ENCODE measurements at places on chromosomes 5 and 9.

- DNase-seq = no peak
Measured at GRCh38 chr5:93573354-93574351, 7.4 kb downstream of the NR2F1-AS1 start.

DNA sequence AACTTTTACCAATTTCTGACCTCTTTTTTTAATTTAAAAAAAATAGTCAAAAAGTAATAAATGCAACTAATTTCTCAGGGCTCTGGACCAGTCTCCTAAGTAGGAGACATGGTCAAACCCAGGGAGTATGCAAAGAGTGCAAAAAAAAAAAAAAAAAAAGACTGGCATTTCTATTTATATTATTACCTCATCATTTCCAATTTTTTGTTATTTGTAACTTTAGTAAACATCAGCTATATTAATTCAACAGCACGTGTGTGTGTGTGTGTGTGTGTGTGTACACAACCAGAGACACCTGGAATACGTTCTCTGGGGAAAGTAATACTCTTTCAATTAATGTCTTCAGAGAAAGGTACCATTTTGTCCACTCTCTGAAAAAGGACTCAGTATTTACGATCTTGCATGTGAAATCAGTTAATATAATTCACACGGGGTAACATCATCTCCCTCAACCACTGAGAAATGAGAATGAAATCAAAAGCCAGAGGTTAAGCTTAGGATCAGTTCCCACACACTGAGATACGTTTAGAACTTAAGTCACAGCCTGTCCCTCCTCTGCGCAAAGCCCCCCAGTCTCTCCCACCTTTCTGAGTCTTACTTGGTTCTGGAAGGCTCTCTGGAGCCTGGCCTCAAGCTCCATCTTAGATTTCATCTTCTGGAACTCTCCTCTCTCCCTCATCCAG is 21.9 kb downstream of the ZNF608 start:
- DNase-seq = no peak

DNA sequence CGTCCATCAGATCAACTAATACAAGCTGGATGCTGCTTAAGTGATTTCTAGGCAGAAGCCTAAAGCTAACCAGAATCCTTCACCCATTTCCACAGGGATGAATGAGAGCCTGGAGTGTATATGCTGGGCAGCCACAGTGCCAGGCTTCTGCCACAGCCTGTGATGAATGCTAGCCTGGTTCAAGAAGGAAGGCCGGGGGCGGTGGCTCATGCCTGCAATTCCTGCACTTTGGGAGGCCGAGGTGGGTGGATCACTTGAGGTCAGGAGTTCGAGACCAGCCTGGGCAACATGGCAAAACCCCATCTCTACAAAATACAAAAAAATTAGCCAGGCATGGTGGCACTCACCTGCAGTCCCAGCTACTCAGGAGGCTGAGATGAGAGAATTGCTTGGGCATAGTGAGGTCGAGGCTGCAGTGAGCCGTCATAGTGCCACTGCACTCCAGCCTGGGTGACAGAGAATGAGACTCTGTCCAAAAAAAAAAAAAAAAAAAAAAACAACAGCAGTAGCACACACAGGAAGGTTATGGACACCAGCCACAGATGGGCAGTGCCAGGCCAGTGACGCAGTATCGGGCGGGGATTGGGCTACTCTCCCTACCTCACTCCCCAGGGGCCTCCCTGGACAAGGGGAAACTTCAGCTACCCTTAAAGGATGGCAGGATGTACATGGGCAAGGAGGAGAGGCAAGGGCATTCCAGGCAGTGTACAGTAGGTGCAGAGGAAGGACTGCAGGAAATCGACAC is 23.1 kb upstream of the HMCN2 start:
- DNase-seq = no peak

DNA sequence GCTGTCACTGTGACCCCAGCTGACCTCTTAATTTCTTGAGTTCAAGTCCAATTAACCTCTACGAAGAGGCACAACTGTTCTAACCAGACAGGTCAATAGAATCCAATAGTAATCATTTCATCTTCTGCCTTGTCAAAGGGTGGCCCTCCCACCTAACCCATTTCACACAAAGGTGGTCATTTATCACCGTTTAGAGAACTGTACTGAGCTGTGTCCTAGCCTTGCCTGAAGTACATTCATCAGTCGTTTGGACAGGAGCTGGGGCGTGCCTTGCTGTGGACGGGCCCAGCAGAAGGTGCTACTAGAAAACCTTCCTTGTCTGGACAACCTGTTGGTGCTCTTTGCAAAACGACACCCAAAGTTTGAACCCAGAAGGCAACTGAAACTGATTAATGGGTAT is 605.4 kb downstream of the ISL1 start:
- DNase-seq = no peak

- DNase-seq = no peak
Measured at GRCh38 chr9:98570055-98570454, 138.7 kb downstream of the GABBR2 start.

- DNase-seq = no peak
Measured at GRCh38 chr5:134594797-134595457, 37.7 kb downstream of the SAR1B start.

- DNase-seq = no peak
Measured at GRCh38 chr9:89366711-89367110, 48.4 kb downstream of the SECISBP2 start.

- DNase-seq = no peak
Measured at GRCh38 chr5:135706474-135706873, 127.7 kb upstream of the CXCL14 start.

DNA sequence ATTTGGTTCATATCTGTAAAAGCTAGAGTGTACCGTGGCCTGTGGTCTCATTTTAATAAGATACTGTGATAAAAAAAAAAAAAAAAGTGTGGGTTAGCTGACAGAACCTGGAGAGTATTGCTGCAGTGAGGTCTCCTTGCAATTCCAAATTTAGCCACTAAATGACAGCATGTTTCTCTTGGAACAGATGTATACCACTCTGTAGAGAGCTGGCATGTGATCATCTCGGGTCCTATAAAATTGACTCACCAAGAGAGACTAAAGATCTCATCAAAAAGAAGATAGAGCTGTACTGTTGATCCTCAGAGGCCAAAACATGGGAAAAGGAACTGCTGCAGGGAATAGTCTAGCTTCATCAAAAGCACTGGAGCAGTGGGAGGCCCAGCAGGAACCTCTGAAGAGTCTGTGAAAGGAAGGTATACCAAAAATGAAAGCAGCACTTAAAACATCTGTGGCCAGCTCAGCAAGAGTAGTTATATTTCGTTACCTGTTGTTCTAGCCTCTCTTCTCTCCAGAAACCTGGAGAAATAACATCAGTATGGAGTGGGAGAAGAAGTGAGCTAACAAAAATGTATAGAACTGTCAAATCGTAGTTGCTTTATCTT is 826.8 kb downstream of the EFNA5 start:
- DNase-seq = no peak

DNA sequence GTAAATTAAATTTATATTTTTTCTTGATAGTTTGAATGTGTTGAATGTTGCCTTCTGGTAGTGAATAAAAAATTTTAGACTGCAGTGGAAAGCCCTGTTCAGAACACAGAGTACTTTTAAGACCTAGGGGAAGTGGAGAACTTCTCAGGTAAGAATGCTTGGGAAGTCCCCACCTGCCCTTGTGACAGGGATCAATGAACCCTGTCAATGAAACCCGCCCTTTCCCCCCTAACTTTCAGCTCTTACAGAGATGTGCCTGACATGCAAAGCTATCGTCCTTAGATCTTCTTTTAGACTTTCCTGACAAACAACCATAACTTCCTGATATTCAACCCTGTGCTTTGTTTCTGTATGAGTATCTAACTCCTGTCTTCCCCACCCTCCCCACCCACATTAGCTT is 562.7 kb downstream of the TLE4 start:
- DNase-seq = no peak

GRCh38 chr5:19928562-19929421 is 59.2 kb downstream of the CDH18 start:
- DNase-seq = no peak

GRCh38 chr9:113567361-113568080 is 104.0 kb downstream of the RGS3 start:
- no peak for DNase-seq

DNA sequence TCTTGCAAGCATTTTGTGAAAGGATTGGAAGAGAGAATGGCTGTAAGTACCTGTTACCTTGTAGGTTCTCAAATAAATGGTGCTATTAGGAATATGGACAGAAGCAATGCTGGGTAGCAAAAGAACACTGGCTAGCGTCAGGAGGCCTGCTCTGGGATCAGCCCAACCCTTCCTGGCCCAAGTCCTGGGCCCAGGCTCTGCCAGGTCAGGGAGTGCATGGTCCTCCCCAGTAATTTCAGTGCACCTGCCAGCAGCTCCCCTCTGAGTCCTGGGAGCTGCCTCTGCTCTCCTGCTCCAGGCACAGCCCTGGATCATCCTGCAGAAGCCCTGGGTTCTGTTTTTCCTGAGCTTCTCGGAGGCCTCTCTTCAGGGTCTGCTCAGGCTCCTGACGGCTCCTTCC is 89.5 kb upstream of the ARAP3 start:
- DNase-seq = no peak

GRCh38 chr5:153350175-153350883 is 140.1 kb upstream of the GRIA1 start:
- DNase-seq = no peak

DNA sequence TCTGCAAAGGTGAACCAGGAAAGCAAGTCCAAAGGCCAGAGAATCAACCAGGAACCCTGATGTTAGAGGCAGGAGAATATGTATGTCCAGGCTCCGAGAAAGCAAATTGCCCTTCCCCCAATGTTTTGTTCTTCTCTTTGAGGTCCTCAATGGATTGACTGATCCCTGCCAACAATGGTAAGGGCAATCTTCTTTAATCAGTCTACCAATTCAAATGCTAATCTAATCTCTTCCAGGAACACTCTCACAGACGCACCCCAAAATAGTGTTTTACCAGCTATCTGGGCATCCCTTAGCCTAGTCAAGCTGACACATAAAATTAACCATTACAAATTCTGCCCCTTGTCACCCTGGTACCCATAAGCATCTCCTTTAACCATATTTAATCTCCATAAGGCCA is 398.0 kb downstream of the RAB3C start:
- DNase-seq = no peak

GRCh38 chr9:36276781-36277181 is 18.5 kb upstream of the GNE start:
- no peak for DNase-seq

- no peak for DNase-seq
Measured at GRCh38 chr5:103461243-103461642, 101.3 kb downstream of the NUDT12 start.

GRCh38 chr5:167709625-167710024 is 581.8 kb upstream of the WWC1 start:
- DNase-seq = no peak

DNA sequence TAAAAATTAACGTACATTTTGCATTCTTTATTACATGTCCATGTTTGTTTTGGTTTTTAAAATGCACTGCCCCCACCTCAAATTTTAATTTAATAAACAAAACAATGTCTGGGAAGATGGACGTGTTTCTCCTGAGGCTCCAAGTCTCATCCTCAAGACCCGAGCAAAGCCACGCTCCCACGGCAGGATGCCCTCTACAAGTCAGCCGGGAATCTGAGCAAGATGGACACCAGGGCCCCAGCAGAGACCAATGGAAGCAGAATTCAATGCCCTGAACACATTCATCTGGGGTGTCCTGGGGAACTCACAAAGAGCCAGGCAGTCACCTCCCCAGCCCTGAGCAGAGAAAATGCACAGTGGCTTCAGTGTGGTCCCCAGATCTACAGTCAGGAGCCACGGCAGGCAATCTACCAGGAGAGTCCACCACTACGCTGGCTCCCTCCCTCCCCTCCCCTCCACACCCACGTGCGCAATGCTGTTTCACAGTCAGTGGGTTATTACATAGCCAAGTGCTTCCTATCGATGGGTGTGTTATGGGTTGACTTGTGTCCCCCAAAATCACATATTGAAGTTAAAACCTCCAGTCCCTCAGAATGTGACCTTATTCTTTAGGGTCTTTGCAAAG is 129.8 kb downstream of the ROR2 start:
- DNase-seq = no peak

DNA sequence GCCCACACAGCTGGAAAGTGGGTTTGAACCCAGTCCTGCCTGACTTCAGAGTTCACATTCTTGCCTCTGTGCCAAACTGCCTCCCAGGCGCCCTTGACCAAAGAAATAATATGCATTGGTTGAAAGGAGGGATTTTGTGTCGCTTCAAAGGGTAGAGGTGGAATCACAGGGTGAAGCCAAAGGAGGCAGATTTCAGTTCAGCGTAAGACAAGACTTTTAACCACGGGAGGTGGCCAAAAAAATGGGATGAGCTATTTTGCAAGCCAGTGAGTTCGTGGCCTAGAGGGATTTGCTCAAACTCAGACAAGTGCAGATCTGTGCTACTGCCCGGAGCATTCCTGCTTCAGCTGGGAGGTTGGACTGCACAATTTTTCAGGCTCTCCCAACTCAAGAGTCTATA is 57.6 kb upstream of the RANBP3L start:
- DNase-seq = no peak

DNA sequence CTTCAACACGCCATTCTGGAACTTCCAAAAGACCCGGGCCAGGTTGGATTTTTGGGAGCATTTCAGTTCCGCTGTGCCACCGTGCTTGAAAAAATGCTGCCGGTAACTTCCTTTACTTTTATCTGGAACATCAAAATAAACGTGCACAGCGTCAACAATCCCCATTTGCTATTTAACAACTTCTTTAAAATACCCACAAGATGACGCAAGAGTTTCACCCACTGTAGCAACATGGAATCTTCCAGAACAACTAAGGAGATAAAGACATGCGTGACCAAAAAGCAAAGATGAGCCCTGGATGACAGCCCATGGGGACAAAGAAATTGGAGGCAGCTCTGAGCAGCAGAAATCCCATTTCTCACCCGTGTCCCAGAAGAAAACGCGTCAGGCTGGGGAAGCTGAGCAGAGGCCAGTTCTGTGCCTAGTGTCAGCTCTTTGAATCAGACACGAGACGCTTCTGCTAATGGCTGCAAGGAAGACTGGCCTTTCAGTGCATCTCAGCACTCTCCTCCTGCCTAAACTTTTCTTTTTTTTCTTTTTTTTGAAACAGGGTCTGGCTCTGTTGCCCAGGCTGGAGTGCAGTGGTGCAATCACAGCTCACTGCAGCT is 61.3 kb downstream of the SECISBP2 start:
- DNase-seq = no peak

DNA sequence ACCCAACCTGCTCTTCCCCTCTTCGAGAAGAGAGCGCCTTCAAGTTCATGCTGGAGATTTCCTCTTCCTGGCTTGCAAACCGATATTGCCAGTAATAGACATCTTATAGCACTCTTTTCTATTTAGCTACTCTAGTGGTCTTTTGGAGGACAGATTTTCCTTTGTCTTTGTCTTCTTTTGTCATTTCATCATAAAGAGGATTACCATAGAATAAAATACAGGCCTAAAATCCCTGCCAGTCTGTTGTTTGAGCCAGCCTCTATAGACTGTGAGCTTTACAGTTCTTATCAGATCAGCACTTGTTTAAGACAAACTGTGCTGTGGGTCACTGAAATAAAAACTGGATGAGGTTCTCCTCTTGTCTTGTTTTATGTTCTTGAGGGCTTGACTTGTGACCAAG is 802.8 kb downstream of the NR2F1-AS1 start:
- DNase-seq = no peak

GRCh38 chr9:137160054-137160425 is 9.8 kb downstream of the LRRC26 start:
- DNase-seq = no peak

All from CD8-positive, alpha-beta T cell (primary cell).